ENCODE measurements at places on chromosomes 1 and 21.

GRCh38 chr1:187067160-187067559 is 238.4 kb downstream of the PLA2G4A start:
- no peak for DNase-seq

DNA sequence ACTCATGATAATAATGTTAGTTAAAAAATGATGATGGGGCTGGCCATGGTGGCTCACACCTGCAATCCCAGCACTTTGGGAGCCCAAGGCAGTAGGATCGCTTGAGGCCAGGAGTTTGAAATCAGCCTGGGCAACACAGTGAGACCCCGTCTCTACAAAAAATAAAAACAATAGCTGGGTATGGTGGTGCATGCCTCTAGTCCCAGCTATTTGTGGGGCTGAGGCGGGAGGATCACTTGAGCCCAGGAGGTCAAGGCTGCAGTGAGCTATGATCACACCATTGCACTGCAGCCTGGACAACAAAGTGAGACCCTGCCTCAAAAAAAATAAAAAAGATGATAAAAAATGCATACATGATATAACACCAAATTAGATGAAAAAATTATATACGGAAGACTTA is 5.3 kb downstream of the P3H1 start:
- no peak for DNase-seq

DNA sequence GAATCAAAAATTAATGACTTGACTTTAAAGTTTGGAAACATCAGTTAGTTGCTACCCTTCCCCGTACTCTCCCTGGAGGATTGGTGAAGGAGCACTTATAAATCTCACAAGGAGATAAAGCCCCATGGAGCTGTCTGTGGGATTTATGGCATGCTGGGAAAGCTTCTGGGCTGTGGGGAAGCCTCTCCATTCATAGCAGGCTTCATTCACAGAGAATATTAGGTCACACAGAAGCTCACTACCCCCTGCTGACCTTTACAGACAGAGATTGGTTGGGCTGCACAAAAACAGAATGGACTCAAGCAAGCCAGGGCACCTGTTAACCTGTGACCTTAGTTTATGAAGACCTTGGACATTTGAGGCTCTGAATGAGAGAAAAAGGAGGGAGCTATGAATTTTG is 32.1 kb downstream of the RGL1 start:
- no peak for DNase-seq

DNA sequence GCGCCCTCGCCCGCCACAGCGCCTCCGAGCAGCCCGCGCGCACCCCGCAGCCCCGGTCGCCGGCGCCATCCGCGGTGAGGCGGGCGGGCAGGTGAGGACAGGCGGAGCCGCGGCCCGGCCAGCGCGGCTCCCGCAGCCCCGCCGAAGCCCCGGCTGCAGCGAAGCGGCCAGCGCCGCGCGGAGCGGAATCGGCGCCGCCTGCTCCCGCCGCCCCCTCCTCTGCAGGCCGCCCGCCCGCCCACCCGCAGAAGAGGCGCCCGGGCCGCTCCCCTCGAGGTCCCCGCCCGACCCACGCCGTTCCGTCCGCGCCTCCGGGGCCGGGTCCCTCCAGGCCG is 1.3 kb downstream of the PRDM16 start:
- no peak for DNase-seq

GRCh38 chr1:234985007-234985370 is 143.6 kb downstream of the TOMM20 start:
- no peak for DNase-seq

DNA sequence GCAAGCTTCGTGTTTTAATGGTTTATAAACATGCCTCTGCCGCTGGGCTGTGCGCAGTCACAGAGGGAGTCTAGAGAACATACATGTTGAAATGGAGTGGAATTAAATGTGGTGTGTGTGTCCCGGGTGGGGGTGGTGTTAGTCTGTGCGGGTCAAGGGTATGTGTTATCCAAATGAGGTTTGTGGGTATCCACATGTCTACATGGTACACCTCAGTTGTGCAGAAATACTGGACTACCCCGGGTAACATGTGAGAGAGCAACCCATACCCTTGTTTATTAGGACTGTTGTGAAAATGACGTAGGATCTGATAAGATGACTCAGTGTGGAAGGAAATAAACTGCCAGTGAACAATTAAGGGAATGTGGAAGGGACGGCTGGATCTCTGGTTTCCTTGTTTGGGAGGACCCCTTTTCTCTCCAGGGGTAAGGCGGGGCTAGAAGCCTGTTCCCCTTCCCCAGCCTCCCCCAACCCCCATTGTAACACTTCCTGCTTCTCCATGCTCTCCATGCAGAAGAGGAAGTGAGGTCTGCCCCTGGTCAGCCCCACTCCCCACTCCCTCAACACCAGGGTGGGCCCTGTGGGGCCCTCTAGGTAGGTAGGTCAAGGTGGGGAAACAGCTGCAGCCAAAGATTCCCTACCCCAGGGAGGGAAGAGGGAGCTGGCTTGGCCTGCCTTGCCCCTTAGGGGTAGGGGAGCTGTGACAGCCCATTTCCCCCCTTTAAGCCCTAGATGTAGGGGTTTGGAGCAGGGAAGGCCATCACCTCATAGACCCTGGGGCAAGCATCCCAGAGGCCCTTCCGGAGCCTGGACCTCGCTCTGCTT is 690 bp downstream of the EPS8L3 start:
- peak; percentile 40 for DNase-seq

DNA sequence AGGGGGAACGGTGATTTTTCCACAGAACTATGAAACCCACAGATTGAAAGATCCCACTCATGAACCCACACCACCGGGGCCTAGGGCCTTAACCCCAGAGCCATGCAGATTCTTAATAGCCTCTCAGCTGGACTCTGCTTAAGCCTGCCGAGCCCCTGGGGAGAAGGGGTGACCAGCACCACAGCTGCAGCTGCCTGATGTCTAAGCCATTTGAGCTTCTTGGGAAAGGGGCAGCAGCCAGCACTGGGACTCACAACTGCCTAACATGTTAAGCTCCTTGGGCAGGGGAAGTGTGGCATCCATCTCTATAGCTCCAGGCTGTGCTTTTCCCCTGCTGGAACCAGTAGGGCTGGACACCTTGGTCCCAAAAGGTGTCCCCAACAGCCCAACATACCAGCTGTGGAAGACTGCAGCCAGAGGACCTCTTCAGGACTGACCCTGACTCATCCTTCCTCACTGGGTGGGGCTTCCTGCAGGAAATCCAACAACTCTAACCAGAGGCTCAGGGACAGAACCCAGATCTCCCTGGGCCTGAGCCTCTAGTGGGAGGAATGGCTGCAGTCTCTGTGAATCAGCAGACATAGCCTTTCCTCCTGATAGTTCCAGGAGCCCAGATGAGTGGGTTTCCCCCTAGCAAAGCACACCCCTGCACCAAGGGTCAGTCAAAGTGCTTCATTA is 34.6 kb upstream of the FMO3 start:
- peak; percentile 26 for DNase-seq

DNA sequence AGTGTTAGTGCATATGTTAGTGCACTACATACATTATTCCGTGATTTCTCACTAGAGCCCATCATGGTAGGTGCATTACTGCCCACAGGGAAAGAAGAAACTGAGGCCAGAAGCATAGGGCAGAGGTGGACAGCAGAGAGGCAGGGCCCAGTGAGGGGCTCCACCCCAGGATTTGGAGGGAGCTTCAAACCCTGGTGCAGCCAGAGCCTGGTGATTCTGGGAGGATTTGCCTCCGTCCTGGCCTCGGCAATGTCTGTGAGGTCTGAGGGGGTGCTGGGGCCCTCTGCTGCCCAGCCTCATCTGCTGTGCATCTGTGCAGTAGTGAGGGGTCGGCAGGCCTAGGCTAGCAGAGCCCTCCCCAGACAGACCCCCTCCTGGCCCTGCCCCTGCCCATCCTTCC is 22.8 kb downstream of the PPFIA4 start:
- no peak for DNase-seq

GRCh38 chr1:76857973-76858372 is 9.3 kb upstream of the ST6GALNAC5 start:
- no peak for DNase-seq
